NCI-H1694 (cell line): ENCODE measurements at places on chromosomes 13 and 19.
A peak's percentile ranks its signal among the peaks of the same experiment; 100 is the strongest.

GRCh38 chr19:48403606-48404005, 10.1 kb downstream of the GRIN2D start:
- DNase-seq = peak; percentile 69

DNA sequence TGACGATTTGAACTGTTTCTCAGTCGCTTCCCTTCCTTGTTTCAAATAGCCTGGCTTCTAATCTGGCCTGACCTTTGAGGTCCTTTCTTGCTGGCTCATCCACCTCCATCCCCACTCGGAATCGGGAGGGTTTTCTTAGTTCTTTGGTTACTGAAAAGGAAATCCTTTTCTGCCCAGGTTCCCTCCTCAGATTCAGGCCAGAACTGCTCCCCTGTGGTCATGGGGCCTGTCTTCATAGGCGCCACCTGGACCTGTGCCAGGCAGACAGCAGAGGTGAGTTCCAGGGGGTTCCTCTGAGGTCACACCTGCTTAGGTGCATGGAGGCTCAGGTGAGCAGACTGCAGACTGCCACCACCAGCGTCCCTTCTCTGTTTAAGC, 62.4 kb downstream of the AKAP11 start:
- no peak for DNase-seq

DNA sequence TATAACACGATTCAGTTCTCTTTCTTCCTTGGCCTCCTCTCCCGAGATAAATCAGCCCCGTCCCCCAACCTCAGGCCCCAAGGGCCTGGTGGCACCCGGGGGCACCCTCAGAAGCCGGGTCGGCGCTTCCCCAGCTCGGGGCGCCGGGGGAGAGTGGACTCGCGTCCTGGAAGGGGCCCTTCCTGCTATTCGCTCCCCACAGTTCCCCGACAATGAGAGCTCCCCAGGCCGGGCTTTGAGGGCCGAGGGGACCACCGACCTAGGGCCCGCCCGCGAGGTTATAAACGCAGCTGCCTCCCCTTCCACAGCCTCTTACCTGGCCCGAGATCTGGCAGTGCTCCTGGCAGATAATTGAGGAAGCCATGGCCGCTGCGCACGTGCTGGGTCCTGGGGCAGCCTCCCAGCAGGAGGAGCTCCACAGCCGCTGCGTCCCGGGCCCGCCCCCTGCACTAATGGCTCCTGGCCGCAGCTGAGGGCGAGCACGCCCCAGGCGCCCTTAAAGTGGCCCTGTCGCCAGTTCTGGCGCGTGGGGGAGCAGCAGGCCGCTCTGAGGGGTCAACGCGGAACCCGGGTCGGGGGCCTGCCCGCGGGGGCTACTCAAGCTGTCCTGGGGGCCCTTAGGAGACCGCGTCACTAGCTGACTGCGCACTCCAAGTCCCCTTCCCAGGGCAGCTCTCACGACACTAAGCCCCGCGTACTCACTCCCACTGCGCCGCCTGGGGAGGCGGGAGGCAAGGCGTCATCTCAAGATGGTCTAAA, at the start of gene SOHLH2:
TSS of gene SOHLH2 (minus strand) at position 394 of the 759 bp plus-strand sequence. CDS start at position 364, 30 bp downstream.
- DNase-seq = no peak

GRCh38 chr13:25973085-25973484, 78.7 kb downstream of the SHISA2 start:
- no peak for DNase-seq

DNA sequence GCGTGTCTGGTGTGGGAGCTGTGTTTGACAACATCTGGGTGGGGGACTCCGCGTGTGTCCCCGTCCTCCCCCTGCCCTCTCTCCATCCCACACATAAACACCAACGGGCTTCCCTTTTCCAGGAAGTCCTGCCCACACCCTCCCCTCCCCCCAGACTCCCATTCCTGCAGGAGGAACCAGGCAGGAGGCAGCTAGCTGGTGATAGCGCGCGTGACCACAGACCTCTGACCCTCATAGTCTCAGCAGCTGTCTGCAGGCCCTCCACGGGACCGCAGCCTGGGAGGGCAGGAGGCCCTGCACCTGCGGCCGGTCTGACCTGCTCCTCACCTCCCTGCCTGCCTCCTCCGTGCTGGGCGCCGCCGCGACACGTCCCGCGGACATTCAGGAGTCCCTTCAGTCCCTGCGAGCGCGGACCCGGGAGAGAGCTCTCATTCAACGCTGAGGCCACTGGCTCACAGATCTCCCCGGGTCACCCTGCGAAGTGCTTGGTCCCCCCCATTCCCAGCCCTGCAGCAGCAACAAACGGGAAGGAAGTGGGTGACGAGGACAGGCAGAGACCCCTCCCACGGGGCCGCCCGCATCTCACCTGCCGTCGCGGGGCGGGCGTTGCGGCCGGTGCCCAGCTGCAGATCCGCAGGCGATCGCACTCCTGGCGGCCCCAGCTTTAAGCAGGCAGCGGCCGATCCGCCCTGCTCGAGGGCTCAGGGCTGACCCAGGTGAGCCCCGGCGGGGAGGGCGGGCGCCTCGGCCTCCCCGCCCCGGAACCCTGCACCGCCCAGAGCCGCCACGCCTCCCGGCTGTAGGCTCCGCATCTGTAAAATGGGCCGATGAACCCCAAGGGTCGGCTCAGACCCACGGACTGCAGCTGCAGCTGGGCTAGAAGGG, 1.1 kb upstream of the ACP5 start:
- DNase-seq = no peak

DNA sequence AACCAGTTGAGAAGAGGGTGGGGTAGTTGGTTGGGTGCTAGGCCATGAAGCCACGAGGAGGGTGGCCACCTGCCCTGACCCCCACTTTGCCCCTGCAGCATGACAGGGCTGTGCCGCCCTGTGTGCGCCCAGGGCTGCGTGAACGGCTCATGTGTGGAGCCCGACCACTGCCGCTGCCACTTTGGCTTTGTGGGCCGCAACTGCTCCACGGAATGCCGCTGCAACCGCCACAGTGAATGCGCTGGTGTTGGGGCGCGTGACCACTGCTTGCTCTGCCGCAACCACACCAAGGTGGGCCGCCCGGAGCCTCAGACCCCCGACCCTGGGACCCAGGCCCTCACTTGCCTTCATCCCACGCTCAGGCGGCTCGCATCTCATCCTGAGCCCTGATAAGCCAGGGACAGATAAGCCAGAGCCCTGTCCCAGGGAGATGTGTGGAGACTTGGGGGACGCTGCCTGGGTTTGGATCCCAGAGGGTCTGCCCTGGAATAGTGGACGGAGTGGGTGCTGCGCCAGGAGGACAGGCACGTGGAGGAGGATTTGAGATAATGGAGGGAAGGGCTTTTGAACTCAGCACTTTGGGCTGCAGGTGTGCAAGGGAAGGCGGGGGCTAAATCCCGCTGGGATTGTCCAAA, 20.5 kb downstream of the CNFN start:
- DNase-seq = no peak

DNA sequence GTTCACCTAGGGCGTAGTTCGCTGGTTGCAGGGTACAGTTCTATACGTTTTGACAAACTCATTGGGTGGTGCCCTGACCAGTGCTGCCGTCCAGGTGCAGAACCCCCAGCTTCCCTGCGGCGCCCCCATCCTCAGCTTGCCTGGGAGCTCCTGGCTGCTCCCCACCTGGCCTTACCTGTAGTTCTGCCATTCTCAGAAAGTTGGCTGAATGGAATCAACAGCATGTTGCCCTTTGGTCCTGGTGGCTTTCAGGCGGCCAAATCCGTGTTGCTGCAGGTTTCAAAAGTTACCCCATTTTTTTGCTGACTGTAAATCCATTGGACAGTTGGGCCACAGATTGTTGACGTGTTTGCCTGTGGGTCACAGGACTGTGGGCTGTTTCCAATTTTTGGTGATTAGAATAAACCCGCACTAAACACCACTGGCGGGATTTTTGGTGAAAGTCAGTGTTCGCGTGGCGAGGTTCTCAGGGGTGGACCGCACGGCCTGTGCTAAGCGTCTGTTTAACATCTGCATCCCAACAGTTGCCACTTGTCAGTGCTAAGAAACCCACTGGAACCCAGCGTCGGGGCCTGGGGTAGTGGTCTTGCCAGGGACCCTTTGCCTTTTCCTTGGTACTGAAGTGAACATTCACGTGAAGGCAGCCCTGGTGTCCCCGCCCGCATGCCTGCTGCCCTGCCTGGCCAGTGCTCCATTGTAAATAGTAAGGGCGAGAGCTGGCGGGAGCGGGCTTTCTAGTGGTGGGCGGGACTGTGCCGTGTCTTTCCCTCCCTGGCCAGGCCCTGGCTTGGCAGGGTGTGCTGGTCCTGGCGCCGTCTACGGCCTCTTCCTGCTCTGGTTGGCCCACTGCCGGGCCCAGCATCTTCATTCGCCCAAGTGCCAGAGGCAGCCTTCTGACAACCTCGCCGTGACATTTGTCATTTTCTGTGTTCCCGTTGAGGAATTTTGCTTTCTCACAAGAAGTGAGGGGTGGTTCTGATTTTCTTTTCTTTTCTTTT, 3.3 kb downstream of the DOT1L start:
- no peak for DNase-seq

GRCh38 chr13:37274569-37275497, 169.4 kb upstream of the CSNK1A1L start:
- no peak for DNase-seq

DNA sequence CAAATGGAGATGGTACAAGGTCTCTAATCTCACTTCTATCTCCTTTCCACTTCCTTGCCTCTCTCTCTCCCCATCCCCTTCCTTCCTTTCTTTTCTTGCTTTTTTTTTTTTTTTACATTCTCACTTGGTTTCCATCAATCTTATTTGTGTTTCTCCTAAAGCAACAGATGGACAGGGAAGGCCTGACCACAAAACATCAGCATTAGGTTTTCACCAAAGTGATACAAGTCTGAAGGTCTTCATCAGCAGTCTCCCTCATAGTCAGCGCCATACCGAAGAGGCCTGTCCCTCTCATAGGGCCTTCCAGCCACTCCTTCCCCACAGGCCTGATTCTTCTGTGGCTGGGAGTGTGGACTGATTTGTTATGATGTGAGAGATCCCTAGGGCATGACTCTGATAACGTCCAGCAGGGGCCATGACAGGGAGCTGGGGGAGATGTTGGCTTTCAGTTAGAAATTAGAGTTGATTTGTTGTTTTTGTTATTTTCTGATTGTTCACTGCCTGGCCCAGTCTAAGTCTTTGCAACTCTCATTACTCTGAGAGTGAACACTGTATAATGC, 158.7 kb downstream of the SLC7A1 start:
- DNase-seq = no peak

GRCh38 chr13:99855526-99856420, 115.8 kb downstream of the ZIC5 start:
- peak; percentile 90 for DNase-seq

DNA sequence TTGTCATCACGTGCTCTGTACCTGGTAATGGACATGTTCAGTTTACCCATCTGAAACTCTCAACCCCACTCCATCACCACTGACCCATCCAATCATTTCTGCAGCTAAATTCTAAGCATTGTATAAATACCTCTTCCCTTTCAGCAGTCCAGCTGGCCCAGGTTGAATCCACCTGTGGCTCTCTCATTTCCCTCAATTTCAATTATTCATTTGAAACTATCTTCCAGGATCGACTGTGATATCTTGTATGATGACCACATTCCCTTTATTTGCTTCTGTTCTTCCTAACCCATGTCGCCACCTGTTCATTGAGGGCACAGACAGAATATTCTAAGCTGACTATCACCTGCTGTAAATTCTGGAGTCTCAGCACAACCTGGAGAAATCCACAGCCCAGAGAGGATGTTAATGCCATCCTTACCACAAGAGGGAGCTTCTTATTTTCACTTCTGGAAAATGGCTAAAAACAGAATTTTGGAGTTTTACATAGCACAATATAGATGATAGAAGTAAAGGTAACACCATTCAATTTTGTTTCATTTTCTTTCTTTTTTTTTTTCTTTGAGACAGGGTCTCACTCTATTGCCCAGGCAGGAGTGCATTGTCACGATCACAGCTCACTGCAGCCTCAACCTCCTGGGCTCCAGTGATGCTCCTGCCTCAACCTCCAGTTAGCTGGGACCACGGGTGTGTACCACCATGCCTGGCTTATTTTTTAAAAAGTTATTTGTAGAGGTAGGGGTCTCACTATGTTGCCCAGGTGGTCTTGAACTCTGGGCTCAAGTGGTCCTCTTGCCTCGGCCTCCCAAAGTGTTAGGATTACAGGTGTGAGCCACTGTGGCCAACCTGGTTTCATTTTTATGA, 38.6 kb downstream of the ZNF823 start:
- no peak for DNase-seq

- no peak for DNase-seq
Measured at GRCh38 chr13:46908501-46908900, 11.6 kb upstream of the HTR2A start.

- DNase-seq = no peak
Measured at GRCh38 chr19:402786-403185, 6.2 kb downstream of the C2CD4C start.

DNA sequence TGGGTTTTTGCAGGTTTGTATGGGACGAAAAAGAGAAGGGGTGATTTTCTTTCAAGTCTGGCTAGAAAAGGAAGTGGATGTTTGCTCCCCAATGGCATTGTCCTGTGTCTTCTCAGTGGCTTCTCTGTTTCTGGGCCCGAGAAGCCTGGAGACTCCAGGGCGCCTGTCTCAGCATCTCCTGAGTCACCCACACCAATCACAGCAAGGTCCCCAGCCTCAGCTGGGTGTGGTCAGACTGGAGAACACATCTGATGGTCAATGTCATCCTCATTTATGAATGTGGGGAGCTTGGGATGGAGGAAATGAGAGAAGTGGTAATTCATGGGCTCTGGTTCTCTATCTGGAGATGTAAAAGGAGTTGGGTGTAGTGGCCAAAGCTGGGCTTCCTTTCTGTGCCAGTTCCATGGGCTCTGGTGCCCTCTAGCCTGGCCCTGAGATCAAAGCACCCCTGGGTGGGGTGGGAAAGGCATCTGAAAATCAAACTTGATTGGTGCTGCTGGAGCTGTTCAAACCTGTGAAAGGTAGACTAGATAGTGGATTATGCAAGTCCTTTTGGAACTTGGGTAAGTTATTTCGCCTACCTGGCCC, 13.4 kb downstream of the RASL11A start:
- no peak for DNase-seq

DNA sequence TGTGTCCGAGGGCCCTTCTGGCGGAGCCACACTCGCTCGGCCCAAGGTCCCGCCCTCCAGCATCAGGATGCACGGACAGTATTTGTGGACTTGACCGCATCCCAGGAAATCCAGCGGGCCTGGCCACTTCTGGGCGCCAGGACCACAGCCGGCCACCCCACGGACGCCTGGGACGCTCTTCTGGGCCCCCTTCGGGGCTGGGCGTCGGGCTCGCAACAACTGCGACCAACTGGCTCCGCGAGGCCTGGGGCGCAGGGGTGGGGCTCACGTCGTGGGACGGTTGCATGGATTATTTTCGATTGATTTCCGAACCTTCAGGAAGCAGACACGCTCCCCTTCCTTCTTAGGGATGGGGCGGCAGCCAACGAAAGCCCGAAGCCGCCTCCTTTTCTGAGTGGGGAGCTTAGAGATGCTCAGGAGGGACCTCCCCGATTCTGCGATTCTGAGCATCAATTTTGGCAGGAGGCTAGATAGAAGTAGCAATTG, 521 bp upstream of the NUP58 start:
- no peak for DNase-seq

- no peak for DNase-seq
Measured at GRCh38 chr19:40594657-40595091, 6.5 kb upstream of the LTBP4 start.

DNA sequence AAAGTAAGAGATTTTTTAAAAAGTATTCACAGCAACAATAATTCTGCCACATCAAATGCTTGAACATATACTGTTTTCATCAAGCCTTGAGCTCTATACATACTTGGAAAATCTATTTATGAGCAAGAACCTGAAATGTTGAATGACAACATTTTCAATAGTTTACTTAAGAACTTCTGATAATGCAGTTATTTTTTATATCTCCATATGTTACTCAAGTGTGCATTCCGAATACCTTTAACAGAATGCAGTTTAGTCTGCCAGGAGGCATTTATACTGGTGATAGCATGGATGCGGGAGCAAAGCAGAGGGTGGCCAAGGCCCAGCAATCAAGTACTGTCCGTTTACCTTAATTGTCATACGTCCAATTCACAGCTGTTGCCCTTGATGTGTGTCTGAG, 589.5 kb downstream of the KCTD12 start:
- DNase-seq = no peak
